ENCODE measurements at places on chromosomes 6 and 20.

DNA sequence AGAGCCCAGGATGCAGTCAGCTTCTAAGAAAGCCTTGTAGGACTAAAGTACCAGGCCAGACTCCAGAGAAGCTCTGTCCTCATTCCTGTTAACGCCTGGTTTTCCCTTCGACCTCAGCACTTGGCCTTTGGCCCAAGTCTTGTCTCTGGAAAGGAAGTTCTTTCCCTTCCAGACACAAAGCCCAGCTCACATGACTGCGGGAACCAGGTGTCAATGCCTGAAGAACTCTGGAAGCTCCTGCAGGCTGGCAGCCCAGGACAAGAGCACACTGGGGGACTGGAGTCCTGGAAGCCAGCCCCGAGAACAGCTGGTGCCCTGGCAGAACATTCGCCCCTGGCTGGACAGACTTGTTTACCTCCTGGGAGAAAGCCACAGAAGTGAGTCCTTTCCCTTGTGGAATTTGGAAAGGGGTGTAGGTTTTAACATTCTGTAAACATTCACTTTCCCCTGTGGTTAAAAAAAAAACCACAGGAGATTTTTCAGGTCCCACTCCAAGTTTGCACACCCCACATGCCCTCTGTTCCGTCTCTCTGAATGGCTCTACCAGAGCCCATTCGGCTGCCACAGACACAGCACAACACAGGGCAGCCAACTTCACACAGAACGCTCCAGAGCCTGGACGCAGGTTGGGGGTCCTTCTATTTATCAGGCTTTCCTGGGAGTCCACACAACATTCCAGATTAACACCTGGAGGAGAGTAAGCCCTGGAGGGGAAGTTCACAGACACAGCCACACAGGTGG lies 18.1 kb downstream of the ACSS1 start:
- DNase-seq: no peak

GRCh38 chr6:54541541-54541940 lies 233.3 kb downstream of the TINAG start:
- no peak for DNase-seq

DNA sequence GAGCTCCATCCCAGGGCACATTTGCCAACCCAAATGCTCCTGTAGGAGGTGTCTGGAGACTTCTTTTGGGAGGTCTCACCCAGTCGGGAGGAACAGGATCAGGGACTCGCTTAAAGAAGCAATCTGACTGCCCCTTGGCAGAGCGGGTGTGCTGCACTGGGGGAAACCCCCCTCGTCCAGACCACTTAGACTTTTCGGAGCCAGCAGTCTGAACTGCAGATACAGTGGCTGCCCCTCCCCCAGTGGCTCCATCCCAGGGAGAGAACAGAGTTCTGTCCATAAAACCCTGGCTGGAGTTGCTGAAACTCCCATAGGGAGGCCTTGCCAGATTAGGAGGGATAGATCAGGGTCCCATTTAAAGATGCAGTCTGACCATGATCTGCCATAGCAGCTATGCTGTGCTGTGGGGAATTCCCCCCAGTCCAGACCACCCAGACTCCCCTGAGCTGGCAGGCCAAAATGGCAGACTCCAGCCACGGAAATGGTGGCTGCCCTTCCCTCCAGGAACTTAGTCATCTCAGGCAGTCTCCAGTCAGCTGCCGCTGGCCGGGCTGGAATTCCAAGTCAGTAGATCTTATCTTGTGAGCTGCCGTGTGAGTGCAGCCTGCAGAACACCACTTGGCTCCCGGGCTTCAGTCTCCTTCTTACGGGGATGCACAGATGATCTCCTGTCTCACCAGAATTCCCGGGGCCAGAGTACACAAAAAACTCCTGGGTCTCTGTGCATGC lies 278.1 kb upstream of the SASH1 start:
- no peak for DNase-seq

DNA sequence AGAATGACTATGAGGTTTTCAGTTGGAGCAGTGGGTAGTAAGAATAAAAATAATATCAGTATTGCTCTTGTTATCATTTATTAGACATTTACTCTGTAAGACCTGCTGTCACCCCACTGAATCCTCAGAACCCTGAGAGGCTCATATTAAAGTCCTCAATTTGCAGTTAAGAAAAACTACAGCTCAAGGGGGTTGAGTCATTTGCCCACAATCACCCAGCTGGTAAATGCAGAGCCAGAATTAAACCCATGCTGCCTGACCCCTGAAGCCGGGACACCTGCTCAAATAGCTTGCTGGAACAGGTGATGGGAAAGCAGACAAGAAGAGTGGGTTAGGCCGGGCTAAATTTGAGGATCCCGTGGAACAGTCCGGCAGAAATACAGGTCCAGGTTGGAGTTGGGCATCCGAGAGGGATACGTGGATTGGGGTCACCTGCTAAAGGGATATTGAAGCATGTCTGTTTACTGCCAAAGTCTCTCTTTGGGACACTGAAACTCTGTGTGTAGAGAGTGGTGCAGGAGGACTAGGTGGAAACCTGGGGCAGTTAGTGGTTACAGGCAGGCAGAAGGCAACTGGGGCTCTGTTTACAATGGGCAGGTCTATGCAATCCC lies 344.1 kb downstream of the CDC5L start:
- DNase-seq: no peak

DNA sequence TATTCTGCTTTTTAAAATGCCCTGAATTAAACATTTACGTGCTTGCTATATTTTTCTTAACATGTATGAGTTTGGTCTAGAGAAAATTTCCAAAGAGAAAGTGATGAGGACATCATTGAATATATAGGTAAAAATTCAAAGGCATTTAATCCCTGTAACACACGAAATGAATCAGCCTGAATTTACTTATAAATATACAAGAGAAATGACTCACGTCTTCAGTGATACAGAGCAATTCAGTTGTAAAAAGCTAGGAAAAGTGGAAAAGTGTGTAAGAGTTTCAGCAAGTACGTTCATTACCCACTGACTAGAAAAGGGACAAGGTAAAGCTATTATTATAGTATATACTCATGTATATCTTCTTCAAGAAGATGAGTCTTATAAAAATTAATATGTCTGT lies 124.8 kb downstream of the HIVEP1 start:
- DNase-seq: no peak

DNA sequence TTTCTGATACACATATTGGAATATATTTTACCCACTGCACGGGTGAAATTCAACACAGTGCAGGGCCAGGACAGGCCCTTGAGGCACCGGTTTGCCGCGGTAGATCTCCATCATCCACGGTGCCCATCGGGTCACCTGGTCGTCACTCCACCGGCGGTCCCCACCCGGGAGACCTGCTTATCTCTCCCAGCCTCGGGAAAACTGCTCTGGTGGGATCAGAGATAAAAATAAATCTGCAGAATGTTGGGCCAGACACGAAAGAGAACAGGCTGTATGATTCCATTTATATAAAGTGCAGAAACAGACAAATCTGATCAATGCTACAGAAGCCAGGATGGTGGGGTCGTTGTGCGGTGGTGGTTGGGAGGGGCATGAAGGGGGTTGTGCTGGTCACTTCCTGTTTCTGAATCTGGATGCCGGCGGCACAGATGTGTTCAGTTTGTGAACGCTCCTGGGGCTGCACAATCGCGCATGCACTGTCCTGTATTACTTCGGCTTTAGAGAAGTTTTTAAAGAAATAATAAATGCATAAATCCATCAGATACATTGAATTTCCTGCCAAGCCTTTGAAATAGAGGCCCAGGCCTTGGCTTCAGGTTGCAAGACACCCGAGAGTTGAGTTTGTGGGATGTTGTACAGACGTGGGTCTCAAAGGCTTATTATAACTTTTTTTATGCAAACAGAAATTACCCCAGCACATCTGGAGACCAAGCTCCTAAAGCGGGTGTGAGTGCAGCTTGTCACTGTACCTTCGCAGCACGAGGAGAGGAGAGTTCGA lies 54.3 kb downstream of the ANKRD60 start:
- no peak for DNase-seq

GRCh38 chr20:25496968-25497401 lies 88.3 kb downstream of the NINL start:
- no peak for DNase-seq

- DNase-seq: no peak
Measured at GRCh38 chr6:70846207-70846835, 110.5 kb downstream of the B3GAT2 start.
